ENCODE measurements at places on chromosomes 6 and 20. TPM values are rescaled to one million over a fixed set of nuclear protein-coding genes. Genes with fewer than 3 reads are reported as not detected.

Gene C6orf132
- total RNA-seq, result 0.71 TPM

DNA sequence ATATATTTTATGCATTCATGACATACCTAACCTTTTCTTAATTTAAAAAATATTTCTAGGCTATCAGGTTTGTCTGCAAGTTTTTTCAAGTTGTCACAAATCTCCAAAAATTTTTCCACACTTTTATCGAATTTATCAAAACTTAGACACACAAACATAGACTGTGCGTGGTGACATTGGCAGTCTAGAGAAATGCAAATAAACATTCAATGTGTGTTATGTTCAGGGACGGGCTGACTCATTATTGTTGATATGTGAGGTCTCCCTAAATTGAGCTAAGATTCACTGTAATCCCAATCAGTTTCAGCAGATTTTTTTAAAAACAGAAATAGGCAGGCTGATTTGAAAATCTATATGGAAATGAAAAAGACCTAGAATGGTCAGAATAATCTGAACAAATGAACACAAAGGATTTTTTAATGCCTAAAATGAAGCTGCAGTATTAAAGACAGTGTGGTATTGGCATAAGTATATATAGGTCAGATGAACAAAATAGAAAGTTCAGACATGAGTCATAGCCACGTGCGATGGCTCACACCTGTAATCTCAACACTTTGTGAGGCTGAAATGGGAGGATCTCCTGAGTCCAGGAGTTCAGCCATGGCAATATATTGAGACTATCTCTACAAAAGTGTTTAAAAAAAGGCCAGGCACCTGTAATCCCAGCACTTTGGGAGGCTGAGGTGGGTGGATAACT is 19.2 kb downstream of the BLTP3A start:
- DNase-seq, result no peak

GRCh38 chr20:36130390-36130789 is 24.1 kb upstream of the EPB41L1 start:
- DNase-seq, result no peak

Gene GSTA1
- total RNA-seq, result 0.66 TPM

DNA sequence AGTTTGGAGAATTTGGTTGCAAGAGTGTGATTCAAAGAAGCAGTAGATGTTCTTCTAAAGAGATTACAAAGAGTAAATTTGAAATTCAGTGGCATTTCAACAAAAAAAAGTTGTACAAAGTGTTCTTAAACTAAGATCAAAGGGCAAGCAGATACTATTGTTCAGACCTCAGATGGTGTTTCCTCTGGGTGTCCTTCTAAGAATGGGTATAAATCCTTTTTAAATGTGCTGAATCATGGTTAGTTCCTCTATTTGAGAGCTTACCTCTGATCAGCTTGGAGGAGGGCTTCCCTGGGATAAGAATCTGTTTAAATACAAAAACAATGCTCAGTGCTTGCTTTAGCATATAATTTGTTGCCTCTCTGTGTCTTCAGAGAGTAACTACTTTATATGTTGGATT is 6.3 kb downstream of the BMP6 start:
- DNase-seq, result no peak

Gene SIM1
- 0.05 TPM for total RNA-seq

DNA sequence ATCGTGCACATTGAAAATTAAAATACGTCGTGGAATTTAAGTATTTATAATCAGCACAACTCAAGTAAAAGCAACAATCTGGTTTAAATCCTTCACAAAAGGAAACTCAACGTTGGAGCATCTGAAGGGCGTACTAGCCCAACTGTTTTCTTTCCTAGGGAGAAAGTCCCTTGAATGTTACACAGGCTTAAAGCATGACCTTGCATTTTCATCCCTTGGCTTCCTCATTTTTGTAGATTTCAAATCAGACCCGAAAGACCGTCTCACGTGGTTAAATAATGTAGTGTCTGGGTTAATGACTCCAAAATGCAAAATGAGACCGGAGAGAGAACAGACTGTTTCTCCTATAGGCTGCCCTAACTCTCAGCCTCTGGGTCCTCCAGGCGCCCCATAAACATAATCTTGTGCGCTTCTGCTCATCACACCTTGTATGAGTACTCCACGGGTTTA is 249.2 kb upstream of the RREB1 start:
- no peak for DNase-seq

Measured in thymus (tissue), 14 donors.